ENCODE measurements at places on chromosomes 13 and 19. TPM values are rescaled to one million over a fixed set of nuclear protein-coding genes. Genes with fewer than 3 reads are reported as not detected.

Gene KIR2DL3
- not detected for total RNA-seq

Gene BCAM
- total RNA-seq = 47.1 TPM

Gene SLC25A41
- 0.29 TPM for total RNA-seq

Gene NBEA
- 48.3 TPM for total RNA-seq

Gene TMPRSS9
- 0.29 TPM for total RNA-seq

Gene SERP2
- 22.3 TPM for total RNA-seq

Gene S1PR5
- not detected for total RNA-seq

Gene CRTC1
- total RNA-seq = 28.8 TPM

Gene ZNF536
- 24.9 TPM for total RNA-seq

- DNase-seq = no peak
Observed at GRCh38 chr13:48113756-48114130, 18.8 kb upstream of the MED4 start.

DNA sequence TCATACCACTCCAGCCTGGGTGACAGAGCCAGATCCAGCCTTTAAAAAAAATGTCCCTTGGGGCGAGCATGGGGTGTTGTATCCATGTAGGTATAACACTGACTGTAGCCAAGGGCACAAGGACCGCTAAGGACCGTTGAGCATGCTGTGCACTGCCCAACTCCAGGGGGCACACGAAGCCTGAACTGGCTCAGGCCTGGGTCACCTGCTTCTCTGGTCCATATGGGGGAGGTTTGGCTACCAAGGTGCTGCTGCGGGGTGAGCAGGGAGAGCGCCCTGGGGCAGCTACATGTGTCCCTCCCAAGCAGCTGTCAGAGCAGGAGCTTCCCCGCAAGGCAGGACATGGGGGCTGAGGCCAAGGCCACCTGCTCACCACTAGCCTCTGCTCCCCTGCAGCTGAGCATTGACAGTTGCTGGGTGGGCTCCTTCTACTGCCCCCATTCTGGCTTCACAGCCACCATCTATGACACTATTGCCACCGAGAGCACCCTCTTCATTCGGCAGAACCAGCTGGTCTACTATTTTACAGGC is 16.3 kb downstream of the CATSPERG start:
- DNase-seq = peak; percentile 55

DNA sequence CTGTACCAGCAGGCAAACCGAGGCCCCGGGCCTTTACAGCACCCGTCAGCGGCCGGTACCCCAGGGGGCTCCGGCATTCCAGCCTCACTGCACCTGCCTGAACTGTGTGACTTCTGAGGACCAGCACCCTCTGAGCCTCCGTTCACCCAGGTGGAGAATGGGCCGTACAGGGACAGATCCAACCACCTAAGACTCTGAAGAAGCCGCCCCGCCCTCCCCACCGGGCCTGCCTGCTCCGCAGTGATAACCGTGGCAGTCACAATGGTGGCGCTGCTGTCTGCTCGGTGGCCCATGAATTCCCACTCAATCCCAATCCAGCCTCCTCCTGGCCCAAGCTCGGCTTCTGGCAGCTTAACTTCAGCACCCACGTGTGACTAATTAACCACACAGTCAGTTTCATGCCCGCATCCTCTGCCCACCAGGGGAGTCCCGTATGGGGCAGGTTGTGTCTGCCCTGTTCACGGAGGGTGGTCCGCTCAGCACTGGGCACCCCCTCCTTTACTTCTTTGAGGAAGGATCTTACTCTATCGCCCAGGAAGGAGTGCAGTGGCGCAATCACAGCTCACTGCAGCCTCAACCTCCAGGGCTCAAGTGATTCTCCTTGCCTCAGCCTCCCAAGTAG is 3.4 kb downstream of the TCF3 start:
- no peak for DNase-seq

- DNase-seq = no peak
Observed at GRCh38 chr19:17743874-17744580, 7.2 kb upstream of the FCHO1 start.

DNA sequence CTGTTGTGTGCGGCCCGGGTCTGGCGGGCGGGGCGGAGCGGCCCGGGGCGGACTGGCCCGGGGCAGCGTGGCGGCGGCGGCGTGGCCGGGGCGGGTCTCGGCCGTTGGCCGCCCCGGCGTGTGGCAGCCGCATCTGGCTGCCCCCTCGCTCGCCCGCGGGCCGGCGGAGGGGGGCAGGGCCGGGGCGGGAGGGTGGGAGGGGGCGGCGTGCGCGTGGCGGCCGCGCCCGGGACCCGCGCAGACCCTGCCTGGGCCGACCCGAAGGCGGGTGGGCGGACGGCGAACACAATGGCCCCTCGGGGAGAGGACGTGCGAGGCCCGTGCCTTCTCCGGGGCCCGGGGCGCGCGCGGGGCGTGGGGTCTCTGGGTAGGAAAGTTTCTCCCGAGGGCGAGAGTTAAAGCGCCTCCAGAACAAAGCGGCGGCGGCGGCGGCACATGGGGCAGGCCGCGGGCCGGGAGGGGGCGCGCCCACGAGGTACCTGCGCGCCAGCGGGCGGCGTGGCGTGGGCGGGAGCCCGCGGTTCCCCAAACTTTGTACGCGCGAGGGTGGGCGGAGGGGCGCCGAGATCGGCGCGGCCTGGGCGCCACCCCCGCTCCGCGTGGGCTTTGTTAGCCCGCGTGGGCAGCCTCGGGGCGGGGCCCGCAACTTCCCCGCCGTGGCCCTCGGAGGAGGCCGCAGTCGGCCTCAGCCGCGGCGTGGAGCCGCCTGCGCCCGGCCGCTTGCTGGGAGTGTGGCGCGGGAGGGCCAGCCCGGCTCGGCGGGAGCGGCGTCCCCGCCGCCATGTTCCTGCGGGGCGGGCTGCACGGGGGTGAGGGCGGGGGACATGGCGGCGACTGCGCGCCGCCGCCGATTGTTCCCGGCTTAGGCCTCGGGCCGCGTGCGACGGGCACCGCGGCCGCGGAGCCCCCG is 764 bp downstream of the MIR17HG start:
- DNase-seq = peak; percentile 61

DNA sequence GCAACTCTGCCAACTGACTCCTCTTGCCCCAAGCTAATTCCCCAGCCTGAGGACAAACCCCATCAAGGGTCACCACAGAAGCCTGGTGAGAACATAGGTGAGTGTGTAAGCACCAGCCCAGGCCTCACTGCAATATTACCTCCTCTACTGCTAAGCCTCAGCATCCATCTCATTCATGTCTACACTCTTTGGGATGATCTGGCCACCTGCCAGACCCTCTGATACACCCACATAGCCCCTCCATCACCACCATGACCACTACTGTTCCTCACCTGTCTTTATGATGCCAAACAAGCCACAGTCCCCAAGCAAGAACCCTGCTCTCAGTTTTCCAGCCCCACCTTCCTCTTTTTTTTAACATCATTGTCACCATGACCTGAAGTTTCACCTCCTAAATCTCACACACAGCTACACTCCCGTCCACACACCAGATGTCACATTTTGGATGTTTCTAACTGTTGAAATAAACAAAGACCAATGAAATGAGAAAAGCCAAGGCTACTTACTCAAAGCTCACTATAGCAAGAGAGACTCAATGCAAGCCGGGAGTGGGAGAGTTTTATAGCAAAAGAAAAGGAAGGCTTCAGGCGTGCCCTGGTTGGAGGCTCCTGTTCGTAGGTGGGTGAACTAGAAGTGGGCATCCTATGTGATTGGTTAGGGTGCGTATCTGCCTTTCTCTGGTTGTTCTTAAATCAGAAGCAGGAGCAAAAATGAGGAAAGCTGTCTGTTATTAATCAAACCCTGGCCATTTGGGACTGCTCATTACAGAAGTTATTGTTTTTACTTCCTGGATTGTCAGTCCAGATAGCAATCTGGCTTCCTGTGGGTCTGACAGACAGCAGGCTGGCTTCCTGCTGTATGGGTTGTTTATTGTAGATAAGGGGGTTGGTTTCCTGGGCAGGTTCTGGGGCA is 2.0 kb downstream of the ZNF792 start:
- DNase-seq = no peak

DNA sequence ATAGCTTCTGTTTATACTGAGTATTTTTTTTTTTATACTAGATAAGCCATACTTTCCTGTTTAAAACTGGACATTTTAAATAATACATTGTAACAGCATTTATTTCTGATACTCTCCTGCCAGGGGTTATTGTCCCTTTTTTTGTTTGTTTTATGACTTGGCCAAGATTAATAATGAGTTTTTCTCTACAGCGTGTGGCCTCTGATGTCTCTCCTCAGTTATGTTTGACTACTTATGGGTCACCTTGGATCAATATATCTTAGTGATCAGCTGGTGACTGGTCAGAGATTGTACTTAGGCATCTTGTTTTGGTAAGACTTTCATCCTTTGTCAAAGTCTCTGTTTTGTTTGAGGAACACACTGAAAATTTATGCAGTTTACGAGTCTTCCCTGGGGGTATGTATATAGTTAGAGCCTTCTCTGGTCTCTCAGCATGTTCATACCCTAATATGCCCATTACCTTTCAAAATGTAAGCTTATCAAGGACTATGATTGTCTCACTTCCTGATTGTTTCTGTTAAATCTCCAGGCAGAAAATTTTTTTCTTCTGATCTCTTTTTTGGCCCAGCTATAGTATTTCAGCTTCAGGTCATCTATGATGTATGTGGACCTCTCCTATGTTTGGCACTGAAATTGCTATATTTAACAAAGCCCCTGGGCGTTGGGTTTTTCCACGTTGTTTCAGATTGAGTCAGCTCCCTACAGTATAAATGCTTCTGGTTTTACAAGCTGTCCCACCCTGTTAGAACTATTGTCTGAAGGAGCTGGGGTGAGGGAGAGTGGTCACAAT is 87.9 kb downstream of the URI1 start:
- no peak for DNase-seq

- no peak for DNase-seq
Observed at GRCh38 chr19:46932346-46932745, 71.5 kb downstream of the ARHGAP35 start.

- DNase-seq = peak; percentile 89
Observed at GRCh38 chr19:51689751-51690453, 3.2 kb upstream of the SPACA6 start.

- DNase-seq = peak; percentile 80
Observed at GRCh38 chr19:15629003-15629880, 11.5 kb upstream of the CYP4F3 start.

DNA sequence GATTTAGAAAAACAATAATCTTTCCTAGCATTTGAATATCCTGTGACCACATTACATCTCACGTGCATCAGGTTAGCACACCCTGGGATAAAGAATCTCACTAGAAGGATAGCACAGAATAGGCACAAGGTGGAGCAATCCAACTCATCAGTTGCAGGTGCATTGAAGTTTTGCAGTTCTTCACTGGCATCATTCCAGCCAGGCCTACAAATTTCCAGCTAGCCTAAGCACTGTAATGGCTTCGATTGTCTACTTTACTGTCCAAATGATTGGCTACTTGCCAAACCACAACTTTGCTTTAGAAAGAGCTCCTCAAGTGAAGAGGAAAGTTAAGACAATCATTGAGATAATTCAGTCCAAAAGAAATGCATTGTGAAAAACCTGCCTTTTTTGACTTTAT is 89.5 kb downstream of the SPRY2 start:
- DNase-seq = no peak

All from glutamatergic neuron (in vitro differentiated cells).